Stimulated activated naive CD8-positive, alpha-beta T cell treated with anti-CD3 and anti-CD28 coated beads, Interleukin-15, amount 100 ng/mL, for 72 hours (primary cell): ENCODE measurements at places on chromosomes 6 and 20.

- DNase-seq: no peak
These were observed 12.9 kb upstream of the TRIM38 start for GRCh38 chr6:25949695-25950094.

DNA sequence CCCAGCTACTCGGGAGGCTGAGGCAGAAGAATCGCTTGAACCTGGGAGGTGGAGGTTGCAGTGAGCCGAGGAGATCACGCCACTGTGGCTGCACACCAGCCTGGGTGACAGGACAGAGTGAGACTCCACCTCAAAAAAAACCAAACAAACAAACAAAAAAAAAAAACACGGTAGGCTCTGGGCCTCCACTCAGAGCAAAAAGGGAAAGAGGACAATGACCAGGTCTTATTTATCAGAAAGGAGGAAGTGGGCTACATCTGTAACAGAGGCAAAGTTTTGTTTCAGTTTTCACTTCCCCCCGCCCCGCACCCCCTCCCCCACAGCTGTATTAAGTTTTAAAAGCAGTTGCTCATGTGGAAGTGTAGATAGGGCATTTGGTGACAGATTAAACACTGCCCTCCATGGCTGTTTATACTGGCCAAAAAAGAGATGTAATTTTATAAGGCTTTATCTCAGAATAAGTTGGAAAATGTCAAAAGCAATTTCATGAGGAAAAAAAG lies 114.6 kb downstream of the RCAN2 start:
- no peak for DNase-seq

DNA sequence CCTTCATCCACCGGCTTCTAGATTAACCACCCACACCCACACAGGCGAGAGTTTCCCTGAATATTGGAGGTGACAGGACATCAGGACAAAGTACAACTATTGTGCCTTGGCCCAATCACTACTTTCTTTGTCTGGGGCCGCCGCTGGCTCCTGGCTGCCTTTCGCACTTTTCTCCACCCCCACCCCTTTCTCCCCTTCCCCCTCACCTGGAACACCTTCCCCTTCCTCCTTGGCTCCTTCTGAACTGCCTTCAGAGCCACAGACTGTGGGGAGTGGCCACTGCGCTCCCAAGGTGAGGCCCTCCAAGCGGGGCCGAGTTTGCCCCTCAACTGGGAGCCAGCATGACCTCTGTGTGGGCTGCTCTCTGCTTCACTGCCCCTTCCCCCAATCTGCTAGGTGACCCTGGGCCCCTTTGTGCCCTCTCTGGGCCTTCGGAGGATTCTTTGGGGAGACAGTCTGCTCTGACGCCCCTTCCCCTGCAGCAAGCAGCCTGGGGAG lies 3.0 kb upstream of the VEGFA start:
- DNase-seq: no peak

- no peak for DNase-seq
These were observed 90.6 kb downstream of the DNAH8 start for GRCh38 chr6:38805692-38806091.

DNA sequence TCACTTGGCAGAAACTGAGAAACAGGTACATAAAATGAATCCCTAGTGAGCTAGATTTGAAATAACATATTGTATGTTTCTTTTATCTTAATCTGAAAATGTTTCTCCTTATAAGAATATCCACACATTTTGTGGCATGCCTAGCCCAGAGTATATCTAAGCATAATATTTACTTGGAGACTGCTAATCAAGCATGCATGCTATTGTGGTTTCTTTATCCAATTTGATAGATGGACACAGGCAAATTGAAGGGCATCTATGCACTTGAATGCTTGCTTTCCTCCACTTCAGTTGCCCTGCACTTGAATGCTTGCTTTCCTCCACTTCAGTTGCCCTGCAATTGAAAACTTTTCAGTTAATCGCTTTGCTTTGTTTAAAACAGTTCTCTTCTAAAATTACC lies 729.8 kb downstream of the TBC1D32 start:
- DNase-seq: no peak

DNA sequence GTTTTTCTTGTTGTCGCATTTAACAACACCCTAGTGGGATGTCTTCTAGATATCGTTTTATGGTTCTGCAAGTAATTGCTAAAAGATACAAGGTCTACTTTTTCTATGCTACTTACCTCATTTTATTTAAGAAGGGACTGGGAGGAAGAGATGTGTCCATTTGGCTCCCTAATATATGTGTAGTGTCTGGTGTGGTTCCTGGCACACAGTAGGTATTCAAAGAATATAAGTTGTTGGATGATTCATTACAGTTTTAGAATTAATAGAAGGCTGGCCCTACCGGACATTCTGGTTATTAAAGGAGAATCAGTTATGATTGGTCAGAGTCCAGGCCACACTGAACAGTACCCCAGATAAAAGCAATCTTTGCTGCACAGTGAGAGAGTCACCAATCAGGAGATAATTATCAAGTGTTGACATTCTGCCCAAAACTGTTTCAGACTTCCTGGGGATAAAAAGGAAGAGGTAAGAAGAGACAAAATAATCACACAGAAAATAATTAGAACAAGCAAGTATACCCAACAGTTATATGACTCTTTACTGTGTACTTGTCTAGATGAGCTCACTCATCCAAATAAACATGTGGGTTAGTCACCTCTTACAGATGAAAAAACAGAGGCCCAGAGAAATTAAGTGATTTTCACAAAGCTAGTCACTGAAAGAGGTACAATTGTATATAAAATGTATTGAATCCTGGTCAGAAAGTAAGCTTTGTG lies 7.0 kb downstream of the TMEM244 start:
- DNase-seq: no peak

GRCh38 chr6:166997768-166998255 lies 1.4 kb upstream of the CEP43 start:
- peak; percentile 27 for DNase-seq

DNA sequence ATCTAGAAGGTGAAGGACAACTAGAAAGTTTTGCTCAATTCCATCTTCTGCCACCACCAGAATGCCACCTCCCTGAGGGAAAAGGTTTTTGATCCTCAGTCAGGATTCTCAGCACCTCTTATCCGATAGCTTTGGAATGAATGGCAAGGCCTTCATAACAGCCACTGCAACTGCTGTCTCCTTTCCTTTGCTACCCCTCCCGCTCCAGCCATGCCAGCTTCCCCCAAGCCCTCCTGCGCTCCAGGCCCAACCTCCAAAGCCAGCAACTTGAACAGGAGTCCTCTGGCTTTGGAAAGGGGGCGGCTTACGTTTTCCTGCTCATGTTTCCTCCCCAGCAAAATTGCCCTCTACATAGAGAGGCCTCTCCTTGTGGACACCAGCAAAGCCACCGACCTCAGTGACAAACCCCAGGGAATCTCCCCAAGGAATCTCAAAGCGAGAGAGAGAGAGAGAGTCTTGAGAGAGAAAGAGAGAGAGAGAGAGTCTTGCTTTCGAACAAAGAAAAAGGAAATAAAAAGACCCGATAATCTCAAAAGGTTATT lies 420 bp upstream of the BTN2A1 start:
- DNase-seq: no peak

DNA sequence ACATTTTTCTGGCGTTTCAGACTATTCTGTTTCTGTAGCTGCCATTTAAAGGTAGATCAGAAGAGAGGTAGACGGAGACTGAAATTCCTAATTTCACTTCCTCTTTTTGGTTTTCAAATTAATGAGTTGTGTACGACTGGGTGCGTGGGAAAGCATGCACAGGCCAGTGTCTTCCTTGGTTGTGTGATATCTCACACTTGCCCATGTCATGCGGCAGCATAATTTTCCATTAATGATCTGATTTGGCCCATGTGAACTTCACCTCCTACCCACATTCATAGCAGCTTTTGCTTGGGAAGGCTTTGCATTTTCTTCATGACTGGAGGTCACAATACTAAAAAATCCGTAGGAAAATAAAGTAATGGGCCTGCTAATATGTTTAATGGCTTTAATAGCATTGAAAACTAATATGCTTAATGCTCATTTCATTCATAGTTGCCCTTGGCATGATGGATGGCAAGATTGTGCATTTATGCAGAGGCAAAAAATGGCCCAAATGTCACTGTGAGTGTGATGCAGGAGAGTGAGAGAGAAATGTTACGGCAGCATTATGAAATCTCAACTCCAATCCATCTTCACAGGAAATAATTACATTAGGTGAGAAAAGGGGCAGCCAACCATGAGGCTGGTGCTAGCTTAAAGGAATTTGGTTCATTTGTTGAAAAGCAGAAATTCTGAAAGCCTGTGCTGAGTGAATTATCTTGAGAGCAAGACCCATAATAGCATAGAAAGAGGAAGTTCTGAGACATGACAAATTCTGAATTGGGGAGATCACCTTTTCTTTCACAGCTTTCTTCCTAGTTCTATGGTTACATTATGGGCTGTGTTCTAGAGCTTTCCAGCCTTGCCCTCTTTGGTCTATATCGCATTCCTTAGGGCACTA lies 69.0 kb upstream of the UST start:
- no peak for DNase-seq
